ENCODE measurements at places on chromosomes 2 and 18. TPM values are rescaled to one million over a fixed set of nuclear protein-coding genes. Genes with fewer than 3 reads are reported as not detected.

GRCh38 chr2:26184121-26184520, 11.2 kb downstream of the GAREM2 start:
- DNase-seq: no peak

DNA sequence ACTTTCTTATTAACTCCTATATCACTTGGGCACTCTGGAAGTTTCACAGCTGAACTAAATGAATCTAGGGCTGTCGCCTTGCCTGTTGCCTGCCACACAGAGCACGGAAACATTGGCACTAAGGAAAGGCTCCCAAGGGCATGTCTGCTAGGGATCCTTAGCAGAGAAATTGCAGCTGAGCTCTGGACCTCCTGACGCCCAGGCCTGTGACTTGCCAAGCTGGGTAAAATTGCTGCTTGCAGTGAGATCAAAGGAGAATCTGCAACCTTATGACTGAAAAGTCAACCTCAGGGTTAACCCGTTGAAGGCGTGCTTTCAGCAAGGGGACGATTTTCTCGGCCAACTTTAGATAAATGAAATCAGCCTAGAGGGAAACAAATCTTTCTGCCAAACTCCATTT, 189.8 kb downstream of the NCK2 start:
- DNase-seq: no peak

DNA sequence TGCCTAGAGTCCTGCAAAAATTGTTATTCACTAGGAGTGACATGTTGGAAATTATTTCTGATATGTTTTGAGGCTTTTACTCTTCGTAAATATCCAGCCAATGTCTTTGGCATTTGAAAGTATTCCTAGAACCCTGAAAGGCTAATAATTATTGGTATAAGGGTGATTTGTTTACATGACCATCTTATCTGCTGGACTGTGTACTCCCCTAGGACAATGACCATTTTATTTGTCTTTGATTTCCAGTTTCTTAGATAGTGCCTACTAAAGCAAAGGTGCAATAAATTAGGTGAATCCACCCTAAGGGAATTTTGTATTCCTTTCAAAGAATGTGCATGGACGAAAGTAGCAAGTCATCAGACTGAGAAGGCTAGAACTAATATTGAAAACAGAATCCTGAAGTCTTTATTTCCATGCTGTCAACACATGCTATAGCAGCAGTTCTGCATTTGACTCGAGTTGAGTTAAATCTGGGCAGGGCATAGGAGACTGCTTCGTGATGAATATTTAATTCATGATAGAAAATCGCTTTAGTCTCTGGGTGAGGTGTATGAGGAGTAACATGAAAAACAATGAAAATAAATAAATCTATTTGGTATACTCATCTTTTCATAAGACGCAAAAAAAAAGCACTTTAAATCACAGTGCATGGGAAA, 235.7 kb downstream of the GPD2 start:
- no peak for DNase-seq

- peak; percentile 26 for DNase-seq
Measured at GRCh38 chr18:9596226-9596625, 18.1 kb downstream of the PPP4R1 start.

GRCh38 chr2:219362072-219362471, 25.6 kb downstream of the DNPEP start:
- no peak for DNase-seq

DNA sequence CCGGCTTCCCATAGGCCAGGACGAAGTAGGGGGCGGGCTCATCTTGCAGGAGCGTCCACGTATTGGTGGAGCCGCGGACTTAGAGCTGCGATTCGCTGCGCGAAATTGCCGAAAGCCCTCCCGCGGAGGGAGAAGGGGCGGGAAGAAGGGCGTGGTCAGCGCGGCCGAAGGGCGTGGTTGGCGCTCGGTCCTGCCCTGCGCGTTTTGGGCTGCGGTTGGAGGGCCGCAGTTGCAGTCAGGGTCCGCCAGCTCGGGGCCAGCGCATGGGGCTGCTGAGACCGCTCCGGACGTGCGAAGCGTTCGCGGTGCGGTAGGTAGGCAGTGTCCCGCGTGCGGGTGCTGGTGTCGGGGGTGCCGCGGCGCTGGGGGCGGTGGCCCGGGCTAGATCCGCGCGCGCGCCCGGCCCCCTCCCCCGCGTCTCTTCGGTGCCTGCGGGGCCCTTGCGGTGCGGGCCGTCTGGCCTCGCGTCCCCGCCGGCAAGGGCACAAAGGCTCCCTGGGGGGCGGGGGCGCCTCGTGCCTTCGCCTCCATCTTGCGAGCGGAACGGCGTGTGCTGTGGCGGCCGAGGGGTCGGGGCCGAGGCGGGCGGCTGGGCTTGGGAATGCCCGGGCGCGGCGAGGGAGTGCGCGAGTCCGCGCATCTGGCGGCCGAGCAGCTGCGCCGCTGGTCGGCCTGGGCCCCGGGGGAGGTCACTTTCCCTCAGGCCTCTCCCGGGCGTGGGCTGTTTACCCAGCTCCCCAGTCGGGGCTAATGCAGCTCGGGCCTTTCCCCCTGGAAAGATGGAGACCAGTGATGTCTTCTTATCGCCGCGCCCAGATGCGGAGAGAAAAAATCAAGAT, at the start of gene CEP68:
TSS of gene CEP68 (plus strand) at position 202 of the 839 bp plus-strand sequence. CDS start 13,029 bp downstream, outside the sequence.
- peak; percentile 99 for DNase-seq

DNA sequence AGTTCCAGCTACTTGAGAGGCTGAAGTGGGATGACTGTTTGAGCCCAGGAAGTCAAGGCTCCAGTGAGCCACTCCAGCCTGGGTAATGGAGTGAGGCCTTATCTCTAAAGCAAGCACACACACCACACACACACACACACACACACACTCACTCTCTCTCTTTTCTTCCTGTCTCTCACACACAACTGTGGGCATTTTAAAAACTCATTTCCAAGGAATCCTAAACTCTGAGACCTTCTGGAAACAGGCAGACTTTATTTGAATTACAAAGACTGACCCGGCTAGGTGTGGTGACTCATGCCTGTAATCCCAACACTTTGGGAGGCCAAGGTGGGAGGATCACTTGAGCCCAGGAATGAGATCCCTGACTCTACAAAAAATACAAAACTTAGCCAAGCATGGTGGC, 21.3 kb downstream of the WDSUB1 start:
- peak; percentile 9 for DNase-seq

GRCh38 chr2:130372055-130372832, 16.4 kb downstream of the PTPN18 start:
- peak; percentile 92 for DNase-seq

DNA sequence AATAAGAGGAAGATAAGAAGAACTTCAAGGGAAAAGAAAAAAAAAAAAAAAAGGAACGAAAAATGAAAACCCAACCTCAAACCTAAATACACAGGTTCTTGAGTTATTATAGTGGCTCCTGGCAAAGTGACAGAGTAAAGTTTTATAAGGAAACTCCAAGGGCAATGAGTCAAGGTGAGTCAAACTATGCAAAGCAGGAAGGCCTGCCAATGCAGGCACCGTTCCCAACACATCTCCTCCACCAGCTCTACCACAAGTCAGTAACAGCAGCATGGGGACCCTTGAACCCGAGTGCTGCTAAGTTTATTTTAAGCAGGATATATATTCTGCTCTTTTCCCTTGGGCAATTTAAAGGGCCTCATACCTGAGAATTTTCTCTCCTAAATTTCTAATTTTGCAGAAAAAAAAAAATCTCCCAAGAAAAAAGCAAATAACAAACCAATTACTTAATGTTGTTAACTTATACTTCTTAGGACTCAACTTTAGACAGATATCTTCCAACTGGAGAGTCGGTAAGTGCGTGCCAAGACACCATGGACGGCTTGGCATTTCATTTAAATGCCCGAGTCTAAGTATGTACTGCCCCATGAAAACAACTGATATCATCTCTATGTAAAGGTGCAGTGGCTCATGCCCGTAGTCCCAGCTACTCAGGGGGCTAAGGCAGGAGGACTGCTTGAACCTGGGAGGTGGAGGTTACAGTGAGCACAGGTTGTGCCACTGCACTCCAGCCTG, 75.7 kb upstream of the TFCP2L1 start:
- DNase-seq: peak; percentile 97

- DNase-seq: peak; percentile 55
Measured at GRCh38 chr2:43222475-43223309, 3.7 kb downstream of the ZFP36L2 start.

- no peak for DNase-seq
Measured at GRCh38 chr18:48826806-48827205, 124.0 kb downstream of the SMAD7 start.

- no peak for DNase-seq
Measured at GRCh38 chr2:73116182-73116960, 3.6 kb upstream of the RAB11FIP5 start.

DNA sequence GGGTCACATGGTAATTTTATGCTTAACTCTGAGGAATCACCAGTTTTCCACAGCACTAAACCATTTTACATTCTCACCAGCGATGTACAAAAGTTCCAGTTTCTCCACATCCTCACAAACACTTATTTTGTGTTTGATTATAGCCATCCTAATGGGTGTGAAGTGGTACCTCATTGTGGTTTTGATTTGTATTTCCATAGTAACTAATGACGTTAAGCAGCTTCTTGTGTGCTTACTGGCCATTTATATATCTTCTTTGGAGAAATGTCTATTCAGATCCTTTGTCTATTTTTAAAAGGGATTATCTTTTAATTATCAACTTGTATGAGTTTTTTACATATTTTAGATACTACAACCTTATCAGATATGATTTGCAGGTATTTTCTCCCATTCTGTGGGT, 42.0 kb downstream of the CCDC150 start:
- DNase-seq: no peak

DNA sequence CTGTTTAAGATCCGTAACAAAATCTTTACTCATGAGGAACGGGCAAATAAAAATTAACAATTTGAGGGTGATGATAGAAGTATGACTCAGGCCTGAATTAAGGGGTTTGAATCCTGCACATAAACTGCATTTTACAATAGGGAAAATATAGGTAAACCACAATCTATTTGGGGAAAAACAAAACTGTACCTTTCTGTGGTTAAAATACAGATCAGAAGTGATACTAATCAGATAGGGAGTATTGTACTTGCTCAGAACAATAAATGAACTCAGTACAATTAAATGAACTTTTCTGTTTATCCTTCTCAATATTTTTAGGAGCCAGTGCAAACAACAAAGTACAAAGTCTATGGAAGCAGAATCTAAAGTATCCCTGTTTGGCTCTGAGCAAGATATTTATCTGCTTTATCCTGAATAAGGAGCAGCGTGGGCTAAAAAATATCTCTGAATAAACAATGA, 287.3 kb downstream of the ZNF385B start:
- no peak for DNase-seq

- peak; percentile 91 for DNase-seq
Measured at GRCh38 chr2:74507926-74508520, 528 bp upstream of the PCGF1 start.

- DNase-seq: no peak
Measured at GRCh38 chr2:9648821-9649220, 18.0 kb upstream of the YWHAQ start.

GRCh38 chr2:150063931-150064548, 423.4 kb downstream of the RND3 start:
- no peak for DNase-seq

The AQP4 gene
- not detected for total RNA-seq

The TEKT4 gene
- not detected for total RNA-seq

The SERPINB10 gene
- not detected for total RNA-seq

The UGT1A3 gene
- not detected for total RNA-seq

The PMAIP1 gene
- total RNA-seq: 5.3 TPM

The LRRTM4 gene
- not detected for total RNA-seq

The IL36A gene
- total RNA-seq: not detected

The REG1B gene
- not detected for total RNA-seq

The REL gene
- 2.1 TPM for total RNA-seq

The THSD7B gene
- total RNA-seq: not detected

The CNRIP1 gene
- 37.7 TPM for total RNA-seq

The IL1RL1 gene
- total RNA-seq: not detected

All from GM23248 (cell line).